A673 (cell line): ENCODE measurements at places on chromosomes 1 and 21. TPM values are rescaled to one million over a fixed set of nuclear protein-coding genes. Genes with fewer than 3 reads are reported as not detected.
A peak's percentile ranks its signal among the peaks of the same experiment; 100 is the strongest.

DNA sequence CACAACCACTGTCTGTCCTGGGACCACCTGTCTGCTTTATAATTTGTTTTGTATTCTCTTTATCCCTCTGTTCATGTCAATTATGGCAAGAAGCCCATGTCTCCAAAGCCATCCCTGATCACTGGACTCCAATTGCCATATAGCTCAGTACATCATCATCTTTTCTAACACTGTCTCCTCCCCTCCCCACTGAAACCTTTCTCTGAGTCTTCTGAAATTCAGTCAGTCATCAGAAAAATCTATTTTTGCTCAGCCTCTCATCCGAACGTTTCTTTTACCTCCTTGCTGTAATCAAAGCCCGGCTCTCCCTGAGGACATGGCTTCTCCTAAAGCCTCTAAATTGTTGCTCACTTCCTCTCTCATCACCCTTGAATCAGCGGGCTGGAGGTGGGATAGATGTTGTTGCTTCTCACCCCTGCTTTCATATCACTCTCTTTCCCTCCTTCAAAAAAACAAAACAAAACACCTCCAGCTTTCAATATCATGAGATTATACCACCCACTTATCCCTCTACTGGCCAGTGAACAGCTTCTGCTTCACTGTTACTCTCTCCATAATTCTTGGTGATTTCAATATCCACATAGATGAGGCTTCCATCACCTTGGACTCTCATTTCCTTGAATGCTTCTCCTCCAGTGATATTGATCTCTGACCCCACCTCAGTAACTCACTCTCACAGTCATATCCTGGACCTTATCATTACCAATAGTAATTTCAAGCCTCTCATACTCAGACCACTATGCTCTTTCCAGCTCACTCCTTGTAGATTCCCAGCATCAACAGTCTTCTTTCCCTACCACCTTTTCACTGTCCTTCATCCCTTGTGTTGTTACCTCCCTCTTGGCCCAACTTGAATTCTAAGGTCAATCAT, 27.8 kb downstream of the RAB3B start:
- no peak for DNase-seq

DNA sequence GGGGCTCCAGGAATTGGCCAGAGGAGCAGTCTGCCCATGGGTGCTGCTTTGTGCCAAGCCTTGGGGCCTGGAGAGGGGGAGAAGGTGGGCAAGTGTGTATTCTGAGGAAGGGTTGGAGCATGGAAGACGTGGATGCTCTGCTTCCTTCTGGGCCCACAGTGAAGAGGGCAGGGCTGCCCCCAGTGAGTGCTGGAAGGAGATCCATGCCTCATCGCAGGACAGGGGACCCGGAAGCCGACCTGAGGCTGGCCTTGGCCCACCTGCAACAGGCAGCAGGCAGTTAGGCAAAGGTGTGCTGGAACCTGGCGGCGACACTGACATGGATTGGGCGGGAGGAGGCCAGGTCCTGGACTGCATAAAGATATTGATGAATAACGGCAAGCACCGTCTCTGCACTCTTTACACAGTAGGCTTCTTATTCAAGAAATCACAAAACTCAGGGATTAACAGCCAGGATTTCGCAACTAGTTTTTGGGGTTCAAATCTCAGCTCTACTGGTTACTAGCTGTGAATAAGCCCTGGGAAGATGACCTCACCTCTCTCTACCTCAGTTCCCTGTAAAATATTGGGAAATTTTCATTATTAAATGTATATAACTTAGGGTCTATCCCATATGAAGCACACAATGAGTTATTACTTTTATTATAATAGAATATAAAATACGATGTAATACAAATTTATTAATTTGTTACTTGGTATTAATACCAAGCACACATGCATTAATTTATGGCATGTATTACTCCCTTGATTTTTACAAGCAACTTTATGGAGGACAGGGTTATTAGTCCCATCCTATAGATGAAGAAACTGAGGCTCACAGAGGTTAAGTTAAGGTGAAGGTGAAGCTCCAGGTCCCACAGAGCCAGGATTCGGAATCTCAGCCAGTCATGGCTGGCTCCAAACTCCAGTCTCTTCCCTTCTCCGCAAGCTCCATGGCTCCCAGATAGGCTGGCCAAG, 62.3 kb downstream of the DHRS3 start:
- no peak for DNase-seq

GRCh38 chr1:75127916-75128717, 6.1 kb upstream of the LHX8 start:
- DNase-seq = no peak

DNA sequence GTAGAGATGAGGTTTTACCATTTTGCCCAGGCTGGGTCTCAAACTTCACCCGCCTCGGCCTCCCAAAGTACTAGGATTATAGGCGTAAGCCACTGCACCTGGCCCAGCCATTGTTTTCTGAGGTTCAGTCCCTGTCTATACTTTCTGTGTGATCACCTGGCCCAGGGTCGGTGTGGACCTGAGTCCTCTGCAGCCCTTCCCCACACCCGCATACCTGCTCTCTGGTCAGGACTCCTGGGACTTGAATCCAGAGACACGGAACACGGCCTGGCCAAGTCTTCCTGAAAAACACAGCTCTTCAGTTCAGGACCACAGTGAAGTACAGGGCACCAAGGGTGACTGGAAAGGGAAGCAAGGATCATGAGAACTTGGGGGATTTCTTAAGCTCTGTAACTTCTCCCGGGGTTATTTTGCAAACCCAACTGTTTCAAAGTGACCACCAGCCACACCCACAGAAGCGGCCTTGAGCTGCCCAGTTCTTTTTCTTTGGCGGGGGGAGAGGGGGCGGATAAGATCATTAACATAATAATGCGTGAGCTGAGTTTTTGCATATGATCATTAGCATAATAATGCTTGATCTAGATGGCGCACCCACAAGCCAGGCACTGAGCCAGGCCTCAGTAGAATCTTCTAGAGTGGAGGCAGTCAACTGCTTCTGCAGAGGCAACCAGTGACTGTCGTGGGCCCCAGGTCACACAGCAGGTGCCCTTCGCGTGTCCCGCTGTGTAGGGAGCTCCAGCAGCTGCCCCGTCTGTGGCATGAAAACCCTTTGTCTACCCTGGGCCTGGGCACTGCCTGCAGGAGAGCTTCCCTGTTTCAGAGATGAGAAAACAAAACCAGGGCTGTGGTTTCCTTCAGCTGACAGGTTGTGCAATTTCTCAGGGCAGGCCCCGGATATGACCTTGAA, 1.7 kb upstream of the NADK start:
- peak; percentile 75 for DNase-seq

The HHIPL2 gene
- 0.66 TPM in 1 of 2 replicates, not detected in the other for total RNA-seq

The ARHGAP29 gene
- 1.7 and 1.8 TPM in 2 replicates for total RNA-seq
